ENCODE measurements at places on chromosomes 12 and 14. TPM values are rescaled to one million over a fixed set of nuclear protein-coding genes. Genes with fewer than 3 reads are reported as not detected.

LRIG3 gene
- 71.6 TPM for total RNA-seq

KLHDC1 gene
- total RNA-seq, result 8.6 TPM

DNA sequence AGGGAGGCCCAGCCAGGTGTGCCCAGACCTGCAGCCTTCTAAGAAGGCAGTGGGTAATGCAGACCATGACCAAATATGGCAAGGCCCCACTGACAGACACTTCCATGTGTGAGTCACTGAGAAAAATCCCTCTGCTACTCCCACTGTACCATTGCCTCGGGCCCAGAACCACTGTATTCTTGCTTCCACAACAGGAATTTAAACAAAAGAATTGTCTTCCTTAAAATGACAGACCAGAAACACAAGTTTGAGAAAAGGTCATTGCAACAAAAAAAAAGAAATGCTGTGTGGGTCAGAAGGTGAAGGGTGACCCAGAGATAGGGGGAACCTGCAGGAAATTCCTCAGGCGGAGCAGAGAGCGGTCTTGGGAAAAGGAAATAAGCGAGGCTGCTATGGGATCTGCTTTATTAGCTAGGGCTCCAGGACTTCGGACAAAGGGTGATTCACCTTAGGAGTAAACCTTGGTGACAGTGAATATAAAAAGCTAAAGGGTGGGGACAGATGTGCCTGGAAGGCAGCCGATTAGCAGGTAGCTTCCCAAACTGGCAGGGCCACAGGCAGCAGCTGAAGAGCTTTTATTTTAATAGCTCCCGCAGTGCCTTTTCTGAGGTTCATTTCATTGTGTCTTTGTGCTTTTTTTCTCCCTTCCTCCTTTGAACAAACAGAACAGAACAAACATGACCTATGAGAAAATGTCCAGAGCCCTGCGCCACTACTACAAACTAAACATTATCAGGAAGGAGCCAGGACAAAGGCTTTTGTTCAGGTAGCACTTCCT is 185.3 kb upstream of the BCL2L14 start:
- peak; percentile 32 for DNase-seq

DNA sequence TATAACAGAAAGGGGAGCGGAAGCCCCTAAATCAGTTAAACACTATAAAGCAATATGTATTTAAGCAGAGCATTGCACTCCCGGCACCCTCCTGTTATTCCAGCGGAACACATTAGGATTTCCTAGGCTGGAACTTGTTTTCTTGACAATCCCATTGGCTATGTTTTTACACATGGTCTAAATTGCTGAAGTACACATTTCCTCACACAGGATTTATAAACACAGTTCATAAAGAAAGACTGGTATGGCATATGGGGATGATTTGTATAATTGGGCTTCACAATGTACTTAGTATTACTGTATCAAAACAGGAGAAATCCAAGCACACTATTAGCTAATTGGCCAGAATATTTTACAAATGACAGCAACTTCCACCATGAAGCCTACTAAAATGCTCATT is 23.3 kb downstream of the PAX9 start:
- no peak for DNase-seq

DNA sequence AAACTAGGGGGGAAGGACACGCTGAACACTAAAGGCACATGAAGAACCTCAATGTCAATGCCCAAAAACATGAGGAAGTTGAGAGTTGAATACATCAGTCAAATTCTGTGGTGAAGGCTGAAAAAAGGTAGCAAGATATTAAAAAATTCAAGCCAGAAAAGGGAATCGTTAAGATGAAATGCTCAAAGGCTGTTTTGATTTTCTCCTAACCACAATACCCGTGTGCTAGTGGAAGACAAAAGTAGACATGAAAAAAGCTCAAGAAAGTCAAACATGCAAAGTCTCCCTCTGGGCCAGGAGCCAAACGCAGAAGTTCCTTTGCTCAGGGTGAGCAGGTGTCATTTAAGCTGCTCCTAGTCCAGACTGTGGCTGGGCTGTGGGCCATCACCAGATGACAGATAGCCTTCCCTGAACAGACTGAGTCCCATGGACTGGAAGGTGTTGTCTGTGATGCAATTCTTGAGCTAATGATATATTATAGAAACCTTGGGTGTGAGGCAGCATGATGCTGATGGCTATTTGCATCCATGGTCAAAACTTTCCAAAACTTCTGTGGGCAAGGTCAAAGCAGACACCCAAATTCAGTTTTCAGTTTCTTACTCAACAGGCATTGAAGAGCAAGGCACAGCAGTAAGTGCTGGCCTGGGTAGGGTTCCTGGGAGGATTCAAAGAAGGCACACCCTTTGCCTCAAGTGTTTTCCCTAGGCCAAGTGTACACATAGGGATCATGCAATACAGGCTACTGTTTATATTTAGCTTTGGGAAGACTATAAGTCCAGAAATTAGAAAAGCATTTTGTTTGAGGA is 81.6 kb downstream of the MYRFL start:
- DNase-seq, result no peak

DNA sequence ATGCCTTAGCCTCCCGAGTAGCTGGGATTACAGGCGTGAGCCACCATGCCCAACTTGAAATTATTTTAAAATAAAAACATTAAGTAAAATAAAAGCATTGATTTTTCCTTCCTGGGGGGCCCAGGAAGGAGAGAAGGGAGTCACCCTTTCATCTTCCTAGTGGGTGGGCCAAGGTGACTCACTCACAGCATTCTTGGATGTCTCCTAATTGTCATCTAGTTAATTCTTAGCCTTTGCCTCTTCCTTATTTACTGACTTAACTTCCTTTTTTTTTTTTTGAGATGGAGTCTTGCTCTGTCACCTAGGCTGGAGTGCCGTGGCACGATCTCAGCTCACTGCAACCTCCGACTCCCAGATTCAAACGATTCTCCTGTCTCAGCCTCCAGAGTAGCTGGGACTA is 29.2 kb downstream of the TMEM120B start:
- no peak for DNase-seq

DNA sequence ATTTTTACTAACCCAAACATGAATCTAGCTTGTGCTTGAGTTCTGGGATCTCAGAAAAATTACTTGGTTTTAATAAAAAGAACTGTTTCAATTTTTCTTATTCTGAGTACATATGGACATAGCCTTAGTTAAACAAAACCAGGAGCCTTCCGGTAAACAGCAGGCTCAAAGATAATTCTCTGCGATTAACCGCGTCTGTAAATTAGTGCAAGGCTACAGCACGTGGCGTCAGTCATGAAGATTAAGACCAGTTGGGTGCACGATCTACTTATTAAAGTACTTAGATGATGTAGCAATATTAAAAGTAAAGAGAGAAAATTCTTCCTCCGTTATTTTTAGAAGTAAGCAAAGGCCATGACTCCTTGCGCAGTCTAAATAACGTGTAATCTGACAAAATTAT is 700 bp downstream of the KCNJ8 start:
- DNase-seq, result peak; percentile 25

GRCh38 chr14:86430853-86431252 is 900.9 kb downstream of the FLRT2 start:
- no peak for DNase-seq

- DNase-seq, result peak; percentile 23
Observed at GRCh38 chr12:8852119-8852518, 29.7 kb downstream of the A2ML1 start.

MANSC1 gene
- total RNA-seq, result 12.2 TPM

DNA sequence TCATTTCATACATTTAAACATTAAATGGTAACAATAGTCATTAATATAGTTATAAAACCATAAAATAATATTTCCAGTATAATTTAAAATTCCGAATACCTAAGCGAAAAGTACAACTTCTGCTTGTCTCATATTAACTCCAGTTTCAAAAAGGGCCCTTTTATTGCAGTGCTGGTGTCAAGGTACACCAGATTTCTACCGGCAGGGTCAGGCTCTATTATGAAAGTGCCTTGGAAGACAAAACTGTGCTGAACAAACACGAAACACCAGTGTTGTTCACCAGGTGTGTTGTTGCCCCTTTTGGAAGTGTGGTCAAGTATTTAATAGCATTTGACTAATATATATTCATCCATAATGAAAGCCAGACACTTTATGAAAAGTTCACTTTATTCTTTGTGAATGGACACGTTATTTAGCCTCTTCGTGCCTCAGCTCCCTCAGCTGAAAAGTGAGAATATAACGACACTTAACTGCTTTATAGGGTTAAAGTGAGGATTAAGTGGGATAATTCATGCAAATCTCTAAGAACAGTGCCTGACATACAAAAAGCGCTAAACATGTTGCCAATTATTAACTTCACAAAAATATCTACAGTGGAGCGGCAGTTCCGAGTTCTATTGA is 20.3 kb upstream of the GNS start:
- DNase-seq, result no peak

DNA sequence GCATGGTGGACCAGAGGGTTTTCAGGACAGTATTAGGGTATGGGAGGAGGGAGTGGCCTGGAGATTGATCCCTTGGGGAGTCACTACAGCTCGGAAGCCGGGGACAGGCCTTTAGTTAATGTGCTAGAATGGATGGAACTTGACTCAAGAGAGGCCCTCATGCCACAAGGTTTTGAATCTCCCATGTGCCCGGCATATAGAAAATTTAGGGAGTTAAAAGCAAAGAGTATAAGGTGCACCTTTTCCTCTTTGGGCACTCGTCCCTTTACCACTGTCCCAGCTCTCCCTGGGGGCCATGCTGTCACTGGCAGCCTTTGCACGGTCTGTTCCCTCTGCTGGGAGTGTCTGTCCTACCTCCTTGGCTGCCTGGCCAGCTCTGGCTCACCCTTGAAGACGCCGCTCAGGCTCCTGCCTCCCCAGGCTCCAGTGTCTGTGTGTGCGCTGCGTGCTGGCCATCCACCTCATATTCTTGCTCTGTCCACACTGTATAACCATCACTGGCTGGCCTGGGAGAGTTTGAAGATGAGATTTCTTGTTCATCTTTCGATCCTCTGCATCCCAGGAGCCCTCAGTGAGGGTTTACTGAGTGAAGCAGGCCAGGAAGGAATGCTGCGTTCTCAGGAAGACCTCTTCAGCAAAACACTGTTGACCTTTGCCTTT is 161.3 kb downstream of the ZFP36L1 start:
- no peak for DNase-seq

GRCh38 chr12:20716037-20716436 is 20.9 kb downstream of the SLCO1C1 start:
- DNase-seq, result no peak

CLEC4D gene
- total RNA-seq, result not detected

CLEC1B gene
- total RNA-seq, result not detected

GRCh38 chr14:87049950-87050349 is 943.0 kb downstream of the GALC start:
- DNase-seq, result peak; percentile 44

GRCh38 chr12:25957793-25958427 is 572 bp upstream of the RASSF8 start:
- no peak for DNase-seq

AQP2 gene
- total RNA-seq, result not detected

- no peak for DNase-seq
Observed at GRCh38 chr12:91178139-91178561, 4.5 kb downstream of the DCN start.

DNA sequence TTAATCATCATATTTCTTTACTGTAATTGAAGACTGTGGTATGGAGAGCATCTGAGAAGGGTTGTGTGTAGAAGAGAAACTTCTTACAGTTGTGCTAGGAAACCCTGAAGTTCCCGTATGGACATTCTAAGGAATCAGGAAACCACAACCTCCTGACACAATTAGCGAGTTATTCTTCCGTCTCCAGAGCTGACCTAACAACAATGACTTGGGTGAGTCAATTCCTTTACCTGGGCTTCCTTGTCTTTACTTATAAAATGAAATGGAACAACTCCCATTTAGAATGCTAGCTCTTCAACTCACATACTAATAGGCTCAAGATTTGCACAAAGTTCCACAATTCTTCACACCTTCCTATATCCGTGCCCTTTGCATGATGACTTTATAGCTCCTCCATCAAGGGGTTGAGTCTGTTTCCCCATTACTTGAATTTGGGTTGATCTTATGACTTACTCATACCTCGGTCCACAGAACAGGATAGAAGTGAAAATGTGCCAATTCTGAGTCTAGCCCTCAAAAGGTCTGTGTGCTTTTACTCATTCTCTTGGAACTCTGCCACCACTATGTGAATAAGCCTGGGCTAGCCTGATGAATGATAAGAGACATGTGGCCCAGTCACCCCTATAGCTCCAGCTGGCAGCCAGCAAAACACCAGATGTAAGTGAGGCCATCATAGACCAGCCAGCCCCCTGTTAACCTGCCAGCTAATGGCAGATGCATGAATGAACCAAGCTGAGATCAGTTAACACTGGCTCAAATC is 459.4 kb downstream of the ETNK1 start:
- DNase-seq, result no peak

DNA sequence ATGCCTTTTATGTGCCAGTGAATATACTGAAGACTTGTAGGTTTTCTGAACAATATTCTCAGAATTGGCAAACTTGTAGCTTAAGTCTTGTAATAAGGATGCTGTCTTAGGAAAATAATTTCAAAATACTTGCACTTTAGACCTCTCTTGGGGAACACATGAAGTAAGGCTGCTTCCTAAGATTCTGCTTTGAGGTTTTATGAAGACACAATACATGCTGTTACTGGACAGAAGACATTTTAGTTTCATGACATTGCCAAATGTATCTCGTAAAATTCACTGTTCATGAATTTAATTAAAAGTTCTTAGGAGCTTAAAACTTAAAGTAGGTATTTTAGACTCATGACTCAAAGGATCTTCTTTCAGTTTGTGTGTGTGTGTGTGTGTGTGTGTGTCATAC is 80.7 kb downstream of the RAD51B start:
- no peak for DNase-seq

DNA sequence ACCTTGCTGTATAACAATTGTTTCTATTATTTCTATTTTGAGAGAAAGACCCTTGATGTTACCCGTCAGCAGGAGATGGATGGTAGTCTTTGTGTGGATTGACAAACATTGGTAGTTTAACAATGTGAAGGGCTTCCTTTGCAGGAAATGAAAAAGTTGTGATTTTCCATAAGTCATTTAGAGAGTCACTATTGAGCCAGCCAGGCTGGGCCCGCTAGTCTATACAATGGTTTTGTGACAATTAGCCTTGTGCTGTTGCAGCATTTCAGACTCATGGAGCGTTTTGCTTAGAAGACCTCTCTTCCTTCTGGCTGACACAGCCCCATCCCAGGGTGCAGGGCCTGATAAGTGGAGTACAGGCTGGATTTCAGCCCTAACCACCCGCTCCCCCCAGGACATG is 18.3 kb upstream of the SLC38A2 start:
- no peak for DNase-seq

DNA sequence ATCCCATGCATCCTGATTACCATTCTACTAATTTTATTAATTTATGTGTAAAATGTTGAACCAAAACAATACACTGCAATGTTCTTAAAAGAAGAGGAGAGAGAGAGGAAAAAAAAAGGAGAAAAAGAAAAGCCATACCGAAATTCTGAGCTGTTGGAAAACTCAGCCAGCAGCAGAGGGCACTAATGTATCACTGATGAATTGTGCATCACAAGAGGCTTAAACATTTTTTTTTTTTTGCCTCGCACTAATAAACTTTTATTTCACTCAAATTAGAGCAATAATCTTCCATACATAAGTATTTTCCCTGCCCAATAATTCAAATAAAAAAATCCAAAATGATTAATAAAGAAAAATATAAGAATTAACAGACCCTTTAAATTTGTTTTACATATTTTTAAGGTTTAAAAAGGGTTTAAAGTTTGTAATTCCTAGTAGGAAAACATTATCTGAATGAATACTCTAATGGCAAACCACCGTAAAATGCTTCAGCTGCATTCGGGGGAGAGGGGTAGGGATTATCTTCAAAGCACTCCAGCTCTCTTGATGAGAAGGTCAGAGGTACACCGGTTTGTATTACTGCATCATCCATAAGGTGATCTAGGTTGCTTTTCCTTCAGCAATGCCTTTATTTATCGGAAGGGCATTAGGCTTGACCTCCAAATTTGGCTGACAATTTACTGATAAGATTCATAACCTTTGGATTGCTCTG is 41.9 kb downstream of the ATP23 start:
- peak; percentile 47 for DNase-seq

DNAJC22 gene
- total RNA-seq, result 10.9 TPM

All from body of pancreas (tissue), 4 donors.